ENCODE measurements at places on chromosomes 6 and 20.

- no peak for DNase-seq
Observed at GRCh38 chr6:33597551-33598322, 17.7 kb upstream of the BAK1 start.

- DNase-seq, result no peak
Observed at GRCh38 chr6:14620522-14620921, 502.9 kb downstream of the CD83 start.

GRCh38 chr20:1420066-1420465 is 27.2 kb upstream of the FKBP1A start:
- DNase-seq, result no peak

- DNase-seq, result peak; percentile 69
Observed at GRCh38 chr6:131831392-131831791, 23.6 kb downstream of the ENPP1 start.

DNA sequence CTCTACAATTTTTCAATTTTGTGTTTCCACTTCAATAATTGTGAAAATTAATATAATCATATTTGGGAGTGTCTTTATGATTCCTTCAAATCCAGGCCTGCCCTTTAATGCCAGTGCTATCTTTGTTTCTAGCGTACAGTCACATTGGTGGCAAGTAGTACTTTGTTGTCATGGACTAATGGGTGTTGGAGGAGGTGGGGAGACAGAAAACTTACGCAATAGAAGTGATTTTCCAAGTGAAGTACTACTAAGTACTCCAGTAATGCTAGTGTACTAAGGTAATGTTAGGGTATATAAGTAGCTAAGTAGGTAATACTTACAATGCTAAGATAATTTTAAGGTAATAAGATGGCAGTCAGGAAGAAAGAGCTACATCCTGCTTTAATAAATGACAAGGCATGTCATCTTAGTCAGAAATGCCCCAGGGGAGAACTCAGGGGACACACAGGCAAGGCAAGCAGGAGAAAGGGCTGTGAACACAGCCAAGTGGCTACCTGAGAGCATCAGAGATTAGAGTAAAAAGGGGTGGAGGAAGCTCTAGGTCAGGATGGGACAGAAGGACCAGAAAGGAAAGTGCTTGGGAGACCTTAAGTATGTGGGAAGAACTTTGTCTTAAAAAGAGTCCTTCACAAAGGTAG is 217.2 kb upstream of the PRDM1 start:
- DNase-seq, result no peak

DNA sequence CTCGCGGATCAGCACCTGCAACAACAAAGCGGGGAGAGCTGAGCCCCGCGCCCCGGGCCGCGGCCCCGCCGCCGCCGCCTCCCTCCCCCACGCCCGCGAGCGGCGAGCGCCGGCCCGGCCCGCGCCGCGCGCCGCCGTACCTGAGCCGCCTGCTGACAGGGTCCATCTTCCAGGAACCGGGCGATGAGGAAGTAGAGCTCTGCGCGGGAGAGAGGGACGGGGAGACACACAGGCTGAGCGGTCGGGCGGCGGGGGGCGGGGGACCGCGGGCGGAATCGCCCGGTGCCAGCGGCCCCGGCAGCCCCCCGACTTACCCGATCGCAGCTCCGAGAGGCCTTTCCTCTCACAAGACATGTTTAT is 359 bp downstream of the PHIP start:
- DNase-seq, result no peak

GRCh38 chr6:114747995-114748625 is 405.3 kb upstream of the HS3ST5 start:
- peak; percentile 48 for DNase-seq

GRCh38 chr6:160084198-160084776 is 37.3 kb upstream of the SLC22A1 start:
- no peak for DNase-seq

Data from NCI-H524 (cell line).